ENCODE measurements at places on chromosomes 3 and 15.

DNA sequence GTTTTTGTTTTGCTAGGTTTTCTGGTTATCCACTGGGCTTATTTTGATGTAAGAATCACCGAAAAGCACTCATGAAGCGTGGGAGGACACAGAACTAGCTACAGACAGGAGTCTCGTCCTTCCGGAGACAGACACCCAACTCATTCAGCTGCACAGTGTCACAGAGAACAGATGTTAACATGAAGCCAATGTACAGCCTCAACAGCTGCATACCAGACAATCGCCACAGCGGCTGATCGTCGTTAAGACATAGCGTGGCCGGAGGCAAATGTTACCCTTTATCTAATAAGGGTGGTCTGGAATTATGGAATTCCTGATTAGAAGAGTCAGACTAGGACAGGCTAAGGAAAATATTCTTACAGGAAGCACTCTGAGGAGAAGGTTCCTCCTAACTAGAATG lies 1.1 kb upstream of the PYGO1 start:
- no peak for DNase-seq

DNA sequence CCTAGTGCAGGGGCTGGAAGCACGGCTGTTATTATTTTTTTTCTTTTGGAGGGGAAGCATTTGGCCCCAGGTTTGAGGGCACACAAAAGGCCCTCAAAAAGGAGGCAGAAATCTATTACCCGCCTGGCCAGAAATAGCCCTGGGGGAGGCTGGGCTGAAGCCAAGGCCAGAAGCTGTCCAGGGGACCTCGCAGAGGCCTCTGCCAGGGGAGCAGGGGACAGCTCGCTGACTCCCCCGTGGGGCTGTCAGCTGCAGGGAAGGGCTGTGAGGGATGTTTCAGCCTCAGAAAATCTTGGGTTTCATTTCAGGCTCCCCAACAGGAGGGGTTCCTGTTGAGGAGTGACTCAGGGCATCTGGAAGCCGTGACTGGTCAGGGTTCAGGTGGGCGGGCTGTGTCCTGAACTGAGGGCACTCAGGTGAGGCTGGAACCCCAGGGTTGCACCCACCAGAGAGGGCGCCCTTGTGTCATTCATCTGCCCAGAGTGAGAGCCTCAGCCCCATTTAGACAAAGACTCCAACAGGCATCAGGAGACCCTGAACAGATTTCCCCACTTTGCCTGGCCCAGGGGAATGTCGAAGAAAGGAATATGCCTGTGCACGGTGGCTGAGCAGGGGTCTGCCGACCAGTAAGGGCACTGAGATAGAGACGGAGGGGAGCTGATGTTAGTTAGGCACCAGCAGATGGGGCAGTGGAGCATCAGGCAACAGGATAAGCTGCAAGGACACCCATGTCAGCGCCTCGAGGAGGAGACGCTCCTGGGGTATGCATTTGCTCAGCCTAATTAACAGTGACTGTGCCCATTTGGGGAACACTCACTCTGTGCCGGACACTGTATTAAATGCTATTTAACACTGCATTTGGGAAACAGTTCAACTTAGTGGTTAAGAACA lies 43.5 kb upstream of the SLC6A11 start:
- peak; percentile 66 for DNase-seq

GRCh38 chr3:64392001-64392400 lies 166.7 kb upstream of the PRICKLE2 start:
- DNase-seq: no peak

DNA sequence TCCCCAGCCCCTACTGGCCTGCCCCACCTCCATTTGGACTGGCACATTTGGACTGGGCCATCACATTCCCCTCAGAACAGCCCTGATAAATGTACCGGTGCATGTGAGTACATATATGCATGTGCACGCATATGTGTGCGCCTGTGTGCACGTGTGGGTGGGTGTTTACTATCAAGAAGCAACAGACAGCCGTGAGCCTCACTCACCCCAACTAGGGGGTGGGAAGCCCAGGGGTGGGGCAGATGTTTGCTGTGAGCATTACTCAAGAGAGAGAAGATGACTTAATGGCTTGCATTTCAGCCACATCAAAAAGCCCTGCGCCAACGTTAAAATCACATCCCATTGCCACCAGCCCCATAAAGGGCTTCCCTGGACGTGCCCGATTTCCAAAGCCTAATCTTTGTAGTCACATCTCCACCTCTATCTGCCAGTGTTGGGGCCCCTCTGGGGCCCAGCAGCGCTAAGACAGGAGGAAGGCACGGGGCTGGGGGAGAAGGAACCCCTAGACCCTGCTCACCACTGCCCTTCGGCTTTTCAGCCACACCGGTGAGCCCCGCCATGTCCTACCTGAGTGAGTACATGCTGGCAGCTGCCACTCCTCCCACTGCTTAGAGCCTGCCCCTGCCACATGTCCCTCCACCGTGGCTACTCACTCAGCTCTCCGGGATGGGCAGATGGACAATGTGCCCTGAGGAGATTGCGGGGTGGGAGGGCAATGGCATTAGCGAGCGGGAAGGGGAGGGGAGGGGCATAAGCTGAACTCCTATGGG lies 10.9 kb downstream of the ITIH3 start:
- DNase-seq: no peak

DNA sequence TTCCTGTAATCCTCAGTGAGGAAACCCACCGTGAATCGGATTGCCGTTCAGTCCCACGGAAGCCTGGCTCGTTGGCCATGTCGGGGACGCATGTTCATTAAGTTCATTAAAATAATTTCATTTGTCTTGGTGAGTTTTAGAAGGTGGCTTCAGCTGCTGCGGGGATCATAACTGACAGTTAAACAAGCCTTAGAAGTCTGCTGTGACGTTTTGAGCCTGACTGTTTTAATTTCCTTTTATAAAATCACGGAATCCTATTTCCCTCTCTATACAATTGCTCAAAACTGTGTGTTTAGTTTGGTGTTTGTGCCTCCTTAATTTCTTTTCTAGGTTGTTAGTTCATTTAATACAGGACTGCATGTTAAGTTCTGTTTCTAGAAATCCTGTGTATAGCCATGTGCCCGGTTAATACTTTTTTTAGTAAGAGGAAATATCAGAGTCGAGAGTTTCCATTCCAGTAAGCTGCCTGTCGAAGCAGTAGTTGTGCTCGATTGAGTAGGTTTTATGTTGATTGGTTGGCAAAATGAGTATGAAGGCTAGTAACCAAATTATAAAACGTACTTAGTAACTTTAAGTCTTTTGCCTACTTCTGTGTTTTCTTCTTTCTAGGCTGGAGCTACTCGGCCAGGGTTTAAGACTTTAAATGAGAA lies 705 bp downstream of the NIPA2 start:
- DNase-seq: no peak

- peak; percentile 100 for DNase-seq
Observed at GRCh38 chr3:161854232-161854771, 357.7 kb downstream of the OTOL1 start.

DNA sequence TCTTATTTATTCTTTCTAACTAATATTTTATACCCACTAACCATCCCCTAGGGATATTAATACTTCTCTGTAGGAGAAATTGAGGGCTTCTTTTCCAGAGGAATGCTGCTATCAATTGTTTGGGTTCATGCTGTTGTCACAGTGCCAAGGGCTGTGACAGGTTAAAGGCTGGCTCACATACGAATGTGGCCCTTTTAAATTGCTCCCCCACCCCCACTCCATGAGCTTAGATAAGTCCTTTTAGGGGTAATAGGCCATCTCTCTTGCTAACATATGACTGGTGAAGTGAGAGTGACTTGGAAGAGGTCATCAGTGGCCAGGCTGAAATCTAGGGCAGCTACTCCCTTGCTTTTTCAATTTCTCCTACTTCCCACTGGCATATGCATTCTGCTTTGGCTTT lies 121.9 kb upstream of the DPH6 start:
- DNase-seq: no peak

DNA sequence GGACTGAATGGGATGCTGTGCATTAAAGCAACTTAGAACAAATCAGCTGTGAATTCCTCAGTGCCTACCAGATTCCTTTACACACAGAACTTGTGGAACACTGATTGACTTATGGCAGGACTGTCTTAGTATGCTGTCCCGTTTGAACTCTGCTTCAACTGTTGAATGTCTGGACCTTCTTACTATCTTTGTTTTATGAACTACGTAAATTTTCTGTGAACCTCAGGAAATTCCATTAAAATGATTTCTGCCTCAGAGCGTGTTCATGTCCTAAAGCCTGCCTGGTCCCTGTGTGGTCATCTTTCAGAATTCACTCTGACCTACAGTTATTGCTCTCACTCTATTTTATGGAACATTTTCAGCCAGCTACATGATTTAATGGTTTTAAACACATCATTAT lies 29.4 kb upstream of the FBN1 start:
- DNase-seq: no peak

GRCh38 chr3:148758303-148758884 lies 60.7 kb downstream of the AGTR1 start:
- no peak for DNase-seq

DNA sequence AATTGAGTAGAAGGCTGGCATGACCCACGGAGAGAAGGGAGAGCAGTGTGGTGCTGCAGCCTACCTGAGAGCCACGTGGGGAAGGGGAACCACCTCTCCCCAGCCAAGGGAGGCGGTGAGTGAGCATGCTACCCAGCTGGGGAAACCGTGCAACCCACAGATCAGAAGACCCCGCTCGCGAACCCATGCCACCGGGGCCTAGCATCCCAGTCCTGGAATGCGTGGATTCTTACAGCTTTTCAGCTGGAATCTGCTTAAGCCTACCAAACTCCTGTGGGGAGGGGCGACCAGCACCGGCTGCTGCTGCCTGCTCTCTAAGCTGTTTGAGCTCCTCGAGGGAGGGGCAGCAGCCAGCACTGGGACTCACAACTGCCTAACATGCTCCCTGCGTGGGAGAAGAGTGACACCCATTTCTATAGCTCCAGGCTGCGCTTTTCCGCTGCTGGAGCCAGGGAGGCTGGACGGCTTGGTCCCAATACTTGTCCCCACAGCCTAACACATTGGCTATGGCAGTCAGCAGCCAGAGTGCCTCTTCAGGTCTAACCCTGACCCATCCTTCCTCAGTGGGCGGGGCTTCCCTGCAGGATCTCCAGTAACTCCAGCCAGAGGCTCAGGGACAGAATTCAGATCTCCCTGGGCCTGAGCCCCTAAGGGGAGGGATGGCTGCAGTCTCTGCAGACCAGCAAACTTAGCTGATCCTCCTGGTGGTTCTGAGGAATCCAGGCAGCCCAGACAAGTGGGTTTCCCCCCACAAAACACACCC lies 20.0 kb upstream of the TEX55 start:
- DNase-seq: no peak

GRCh38 chr15:73751899-73752805 lies 999 bp downstream of the INSYN1 start:
- DNase-seq: no peak

GRCh38 chr15:64754663-64755426 lies 20.5 kb downstream of the RBPMS2 start:
- DNase-seq: no peak

DNA sequence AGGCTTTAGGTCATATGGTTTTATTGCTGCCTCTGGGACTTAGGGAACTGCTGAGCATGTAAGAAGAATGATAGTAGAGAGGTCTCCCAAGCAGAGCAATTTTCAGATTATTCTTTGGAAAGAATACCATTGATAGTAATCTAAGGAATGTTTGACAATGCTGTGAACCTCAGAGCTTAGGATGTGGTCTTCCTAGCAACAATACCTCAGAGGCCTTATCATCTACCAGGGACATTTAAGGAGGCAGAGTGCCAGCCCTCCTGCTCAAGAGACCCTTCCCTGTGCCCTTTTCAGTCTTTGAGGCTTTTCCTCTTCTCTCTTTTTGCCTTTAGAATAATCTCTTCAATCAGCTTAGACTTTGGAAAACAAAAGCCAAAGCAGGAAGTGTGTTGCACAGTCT lies 272.1 kb downstream of the OXSM start:
- DNase-seq: no peak

- no peak for DNase-seq
Observed at GRCh38 chr3:28844298-28845005, 436.4 kb upstream of the RBMS3 start.

DNA sequence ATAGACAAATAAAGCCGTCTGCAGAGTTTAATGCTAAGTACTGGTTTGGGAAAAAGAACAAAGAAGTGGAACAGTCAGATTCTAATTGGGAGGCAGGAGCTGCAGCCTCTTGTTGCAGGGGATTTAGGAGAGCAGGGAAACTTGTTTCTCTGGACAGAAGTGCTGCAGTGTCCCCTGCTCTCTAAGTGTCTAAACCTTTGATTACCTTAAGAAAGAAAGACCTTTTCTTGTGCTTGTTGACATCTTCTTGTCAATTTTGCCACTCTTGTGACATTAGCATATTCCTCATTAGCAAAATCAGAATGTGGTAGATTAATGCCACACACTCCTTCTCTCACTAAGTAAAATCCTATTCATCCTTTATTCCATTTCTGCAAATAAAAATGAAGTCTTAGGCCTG lies 38.8 kb downstream of the TRAT1 start:
- no peak for DNase-seq

GRCh38 chr3:124600765-124601164 lies 129.5 kb upstream of the UMPS start:
- DNase-seq: peak; percentile 25

GRCh38 chr15:78077053-78077870 lies at the start of gene TBC1D2B:
Gene TBC1D2B, minus strand, starts transcription at chr15:78077711. Its CDS starts 59 bp downstream, at chr15:78077652.
- DNase-seq: peak; percentile 59

- no peak for DNase-seq
Observed at GRCh38 chr3:14522768-14523167, 17.4 kb downstream of the GRIP2 start.

GRCh38 chr3:65689436-65689835 lies 349.3 kb downstream of the MAGI1 start:
- no peak for DNase-seq

DNA sequence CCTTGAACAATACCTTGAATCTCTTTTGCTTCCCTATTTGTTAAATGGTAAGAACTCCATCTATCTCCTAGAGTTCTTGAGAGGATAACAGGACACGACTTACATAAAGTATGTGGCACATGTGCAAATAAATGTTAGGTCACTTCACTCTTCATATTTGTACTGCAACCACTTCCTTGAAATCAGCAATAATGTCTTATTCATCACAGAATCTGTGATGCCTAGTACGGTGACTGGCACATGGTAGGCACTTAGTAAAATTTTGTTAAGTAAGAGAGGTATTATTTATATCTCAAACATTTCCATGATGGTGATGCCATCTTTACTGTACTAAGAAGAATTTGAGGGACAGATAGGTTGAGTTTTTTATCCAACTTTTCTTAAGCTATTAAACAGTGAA lies 14.3 kb downstream of the CD47 start:
- DNase-seq: peak; percentile 24

- peak; percentile 96 for DNase-seq
Observed at GRCh38 chr15:62444104-62445022, 279.3 kb upstream of the C2CD4B start.

DNA sequence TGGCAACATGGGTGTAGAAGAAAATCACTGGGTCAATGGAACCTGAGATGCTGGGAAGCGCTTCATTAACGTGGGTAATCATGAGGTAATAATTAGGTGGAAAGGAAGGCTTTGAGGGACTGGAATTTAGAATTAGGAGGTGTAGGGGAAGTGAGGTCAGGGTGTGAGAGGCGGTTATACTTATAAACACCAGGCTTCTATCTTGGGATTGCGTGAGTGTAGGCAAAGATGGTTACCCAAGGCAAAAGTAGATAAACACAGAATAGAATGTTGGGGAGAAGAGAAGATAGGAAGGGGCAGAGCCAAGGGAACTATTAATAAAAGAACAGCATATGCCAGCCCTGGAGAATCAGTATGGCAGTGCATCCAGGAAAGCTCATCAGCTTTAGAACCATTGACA lies 3.3 kb upstream of the AQP9 start:
- DNase-seq: no peak

Data from epithelial cell of esophagus (primary cell).